ENCODE measurements at places on chromosomes 5 and 9.

GRCh38 chr9:114494776-114495569 lies 10.3 kb downstream of the WHRN start:
- no peak for DNase-seq

DNA sequence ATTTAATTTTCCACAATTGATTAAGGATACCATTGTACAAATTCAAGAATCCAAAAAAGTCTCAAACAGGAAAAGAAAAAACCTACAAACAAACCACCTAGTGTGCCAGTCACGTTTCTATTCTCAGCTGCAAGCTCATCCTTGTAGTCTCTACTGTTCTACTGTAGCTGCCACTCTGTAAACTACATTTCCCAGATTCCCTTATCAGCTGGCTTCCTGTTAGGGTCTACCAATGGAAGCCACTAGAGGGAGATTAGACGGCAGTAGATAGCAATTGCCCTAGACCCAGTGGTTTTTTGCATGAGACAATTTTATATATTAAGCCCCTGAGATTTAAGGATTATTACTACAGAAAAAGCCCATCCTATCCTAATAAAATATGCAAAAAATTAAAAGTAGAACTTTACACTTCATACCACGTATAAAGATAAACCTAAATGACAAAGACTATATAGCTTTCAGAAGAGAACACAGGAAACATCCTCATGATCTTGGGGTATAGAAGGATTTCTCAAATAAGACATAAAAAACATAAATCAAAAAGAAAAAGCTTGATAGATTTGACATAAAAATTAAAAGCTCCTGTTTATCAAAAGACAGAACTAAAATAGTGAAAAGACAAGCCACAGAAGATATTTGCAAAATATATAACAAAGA lies 37.4 kb downstream of the P4HA2 start:
- DNase-seq: peak; percentile 81

DNA sequence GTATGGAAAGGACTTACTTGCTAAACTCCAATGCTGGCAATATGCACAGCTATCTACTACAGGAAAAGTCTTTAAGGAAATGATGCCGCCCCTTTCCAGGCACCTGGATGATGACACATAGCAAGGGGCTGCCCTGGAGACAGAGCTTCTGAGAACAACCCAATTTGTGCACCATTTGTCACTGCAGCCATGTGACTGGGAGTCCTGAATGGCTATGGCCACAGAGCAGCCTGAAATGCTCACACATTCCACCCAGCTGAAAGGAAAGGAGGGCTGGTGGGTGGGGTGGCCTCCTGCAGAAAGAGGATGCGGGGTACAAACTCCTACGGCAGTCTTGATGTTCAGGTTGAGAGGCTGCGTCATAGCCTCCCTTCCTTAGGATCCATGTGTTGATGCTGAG lies 70.1 kb upstream of the FSTL4 start:
- DNase-seq: no peak

DNA sequence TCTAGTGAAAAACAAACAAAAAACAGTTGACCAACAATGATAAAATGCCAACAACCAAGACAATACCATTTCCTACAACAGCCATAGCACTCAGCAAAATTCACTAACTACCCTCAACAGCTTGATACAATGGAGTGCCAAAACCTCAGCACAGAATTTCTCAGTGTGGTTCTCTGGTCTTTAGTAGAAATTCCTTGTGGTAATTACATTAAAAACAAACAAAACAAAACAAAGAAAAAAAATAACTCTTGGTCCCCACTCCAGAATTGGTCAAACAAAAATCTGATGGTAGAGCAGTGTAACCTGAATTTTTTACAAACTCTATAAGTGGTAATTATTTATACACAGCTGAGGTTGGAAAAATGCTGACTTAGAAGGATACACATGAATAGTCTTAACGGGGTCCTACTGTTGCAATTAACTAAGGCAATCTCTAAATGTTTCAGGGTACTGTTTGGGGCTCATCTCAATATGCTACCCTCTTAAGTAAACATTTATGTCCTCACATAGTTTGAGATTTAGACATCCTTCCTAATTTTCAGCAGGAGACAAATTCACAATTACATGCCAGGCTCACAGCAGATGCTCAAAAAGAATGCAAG lies 13.8 kb downstream of the CSNK1A1 start:
- no peak for DNase-seq

GRCh38 chr9:110856772-110857171 lies 181.5 kb downstream of the LPAR1 start:
- no peak for DNase-seq

DNA sequence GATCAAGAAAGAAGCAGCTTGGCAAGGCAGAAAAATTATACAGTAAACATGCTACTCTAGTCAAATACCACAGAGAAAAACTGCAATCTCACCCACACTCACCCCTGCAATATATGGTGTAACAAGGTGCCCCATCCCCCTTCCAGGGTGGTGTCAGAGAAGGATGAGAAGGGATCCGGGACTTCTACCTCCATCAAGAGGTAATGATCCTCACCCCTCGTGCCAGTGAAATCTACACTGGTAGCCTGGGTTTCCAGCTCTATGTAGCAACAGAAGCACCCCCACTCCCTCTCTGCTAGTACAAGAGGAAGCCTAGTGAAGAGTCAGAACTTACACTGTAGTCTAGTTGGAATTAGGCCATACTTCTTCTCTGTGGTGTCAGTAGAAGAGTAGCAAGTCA lies 18.9 kb downstream of the SLCO4C1 start:
- DNase-seq: no peak

DNA sequence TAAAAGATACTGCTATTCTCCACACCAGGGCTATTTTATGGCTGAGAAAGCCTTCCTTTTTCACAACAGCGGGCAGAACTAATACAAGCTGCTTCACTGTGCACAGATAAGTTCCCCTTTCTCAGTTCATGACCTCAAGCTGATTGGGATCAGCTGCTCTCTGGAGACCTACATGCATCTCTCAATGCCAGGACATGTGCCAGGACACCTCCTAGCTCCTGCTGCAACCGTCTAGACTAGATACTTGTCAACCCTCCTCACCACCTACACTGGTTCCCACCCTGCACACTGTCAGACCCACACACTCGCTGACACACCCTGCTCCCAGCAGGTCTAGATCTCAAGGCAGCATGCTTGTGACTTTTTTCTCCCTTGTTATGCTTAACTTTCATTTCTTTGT lies 39.8 kb downstream of the STARD4 start:
- DNase-seq: no peak

DNA sequence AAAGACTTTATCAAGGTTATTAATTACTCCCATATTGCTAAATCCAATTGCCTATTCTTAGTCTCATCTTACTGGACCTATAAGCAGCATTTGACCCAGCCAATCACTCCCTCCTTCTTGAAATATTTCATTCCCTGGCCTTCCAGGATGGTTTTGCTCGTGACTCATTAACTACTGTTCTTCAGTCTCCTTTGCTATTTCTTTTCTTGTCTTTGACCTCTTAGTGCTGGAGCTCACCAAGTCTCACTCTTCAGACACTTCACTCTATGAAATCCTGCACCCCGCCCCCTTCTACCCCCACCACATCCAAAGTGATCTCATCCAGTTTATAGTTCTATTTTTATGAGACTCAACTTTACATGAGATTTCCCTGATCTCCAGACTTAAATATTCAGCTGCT lies 803.1 kb upstream of the WWC1 start:
- DNase-seq: peak; percentile 14

Data from iris pigment epithelial cell (primary cell).